Fibroblast of upper back skin (primary cell): ENCODE measurements at places on chromosomes 2 and 18.

- no peak for DNase-seq
Observed at GRCh38 chr2:95262896-95263542, 11.2 kb upstream of the PROM2 start.

- no peak for DNase-seq
Observed at GRCh38 chr2:153476816-153477635, 1.5 kb downstream of the RPRM start.

- DNase-seq = peak; percentile 90
Observed at GRCh38 chr2:1730015-1730927, 14.0 kb downstream of the PXDN start.

DNA sequence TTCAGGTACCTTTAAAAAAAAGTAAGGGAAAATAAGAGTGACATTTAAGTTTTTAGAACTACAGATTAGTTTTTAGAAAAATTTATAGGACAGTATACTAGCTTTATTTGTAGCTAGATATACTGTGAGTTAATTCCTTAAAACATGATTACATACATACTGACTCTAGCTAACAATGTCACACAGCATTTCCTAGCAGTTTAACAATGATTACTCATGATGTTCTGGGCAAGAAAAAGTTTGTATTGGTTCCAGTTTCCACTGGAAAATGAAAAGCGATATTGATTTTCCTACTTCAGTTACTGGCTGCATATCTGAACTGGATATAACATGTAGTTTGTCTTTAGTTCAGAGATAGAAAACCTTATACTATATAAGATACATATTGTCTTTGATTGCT, 19.4 kb downstream of the SLC39A6 start:
- DNase-seq = no peak

- DNase-seq = no peak
Observed at GRCh38 chr2:231410293-231411004, 14.9 kb downstream of the B3GNT7 start.
